NCI-H1105 treated with DMSO at 0.1 percent for 48 hours (cell line): ENCODE measurements at places on chromosomes 7 and 10.
A peak's percentile ranks its signal among the peaks of the same experiment; 100 is the strongest.

- no peak for DNase-seq
Observed at GRCh38 chr7:39526666-39527065, 39.5 kb upstream of the YAE1 start.

DNA sequence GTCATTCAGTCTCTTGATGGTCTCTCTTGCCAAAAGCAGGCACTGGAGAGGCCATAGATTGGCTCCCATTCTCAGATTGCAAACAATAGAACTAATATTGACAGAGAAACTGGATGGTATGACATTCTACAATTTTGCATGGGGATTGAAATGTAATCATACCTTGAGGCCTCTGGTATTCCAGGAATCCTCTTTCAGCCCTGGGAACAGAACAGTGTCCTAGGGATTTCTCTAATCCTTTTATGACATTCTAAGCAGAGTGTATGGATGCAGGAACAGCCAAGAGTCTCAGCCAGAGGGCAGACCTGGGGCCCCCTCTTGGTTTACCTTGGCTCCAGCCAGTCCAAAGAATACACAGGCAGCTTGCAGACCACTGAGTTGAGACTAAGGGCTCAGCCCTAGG, 206.4 kb downstream of the KCNMA1 start:
- DNase-seq = no peak

GRCh38 chr7:22675917-22676343, 51.1 kb upstream of the IL6 start:
- no peak for DNase-seq

- no peak for DNase-seq
Observed at GRCh38 chr7:127619681-127620405, 1.9 kb upstream of the PAX4 start.

GRCh38 chr7:151631570-151631952, 111.9 kb upstream of the RHEB start:
- DNase-seq = peak; percentile 52

DNA sequence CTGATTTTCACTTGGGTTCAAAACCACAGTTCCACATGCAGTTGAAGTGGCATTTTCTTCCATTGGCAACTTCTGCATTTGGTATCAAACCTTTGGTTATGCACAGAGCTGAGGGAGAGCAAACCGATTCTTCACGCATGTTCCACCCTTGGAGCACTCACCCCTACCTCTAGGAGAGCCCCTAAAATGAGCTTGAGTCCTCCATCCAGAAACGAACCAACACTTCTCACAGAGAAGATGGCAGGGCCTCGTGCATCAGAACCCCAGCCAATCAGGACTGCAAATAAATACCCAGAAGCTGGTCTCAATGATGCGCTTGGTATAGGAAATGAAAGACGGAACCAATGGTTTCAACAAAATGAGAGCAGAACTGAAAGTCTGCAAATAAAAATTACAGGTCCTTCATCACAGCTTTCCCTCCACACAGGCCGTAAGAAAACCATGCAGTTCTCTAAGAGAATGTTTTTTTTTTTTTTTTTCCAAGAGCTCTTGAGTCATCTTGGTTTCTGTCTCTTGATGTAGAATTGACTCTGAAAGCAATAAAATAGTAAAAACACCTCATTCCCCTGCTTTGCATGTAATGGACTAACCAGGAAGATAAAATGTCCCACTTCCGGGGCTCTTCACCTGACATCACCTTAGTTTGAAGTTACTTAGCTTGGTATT, 23.9 kb downstream of the KLF6 start:
- no peak for DNase-seq

DNA sequence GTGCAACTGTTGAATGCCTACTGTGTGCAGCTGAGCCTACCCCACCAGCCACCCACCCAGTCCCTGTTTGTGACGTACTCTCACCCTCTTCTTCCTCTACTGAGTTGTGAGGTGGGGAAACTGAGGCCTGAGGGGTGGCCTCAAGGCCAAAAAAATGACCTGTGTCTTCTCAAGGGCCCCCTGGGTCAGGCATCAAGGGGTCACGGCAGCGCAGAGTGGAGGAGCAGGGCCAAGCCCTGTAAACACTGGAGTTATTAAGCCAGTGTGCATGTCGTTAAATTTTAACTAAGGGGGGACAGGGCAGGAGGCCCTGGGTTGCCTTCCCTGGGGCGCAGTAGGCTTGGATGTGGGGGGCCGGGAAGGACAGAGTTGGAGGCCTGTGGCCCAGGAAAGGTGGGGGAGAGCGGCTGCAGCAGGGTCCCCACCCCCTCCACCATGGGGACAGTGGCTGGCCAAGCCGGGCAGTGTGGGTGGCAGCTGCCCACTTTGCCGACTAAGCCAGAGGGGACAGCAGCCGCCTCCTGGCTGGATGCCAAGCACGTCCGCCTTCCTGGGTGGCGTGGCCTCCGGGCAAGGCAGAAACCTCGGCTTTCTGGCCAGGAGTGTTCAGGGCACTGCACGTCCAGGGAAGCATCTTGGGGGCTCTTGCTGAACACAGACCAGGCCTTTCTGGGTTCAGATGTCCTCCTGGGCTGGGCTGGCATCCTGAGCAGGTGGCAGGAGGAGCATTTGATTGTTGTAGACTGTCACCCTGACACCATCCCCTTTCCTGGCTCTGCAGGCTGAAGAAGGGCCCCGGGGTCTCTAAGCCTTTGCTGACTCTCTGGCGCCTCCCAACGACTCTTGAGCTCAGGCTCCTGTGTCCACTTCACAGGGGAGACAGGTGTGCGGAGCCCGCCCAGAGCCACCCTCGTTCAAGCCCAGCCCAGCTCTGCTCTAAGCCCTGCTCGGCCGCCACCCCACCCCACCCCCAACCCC, 1.9 kb downstream of the SLC29A4 start:
- DNase-seq = peak; percentile 75

- DNase-seq = no peak
Observed at GRCh38 chr7:18426564-18427226, 68.9 kb upstream of the HDAC9 start.

DNA sequence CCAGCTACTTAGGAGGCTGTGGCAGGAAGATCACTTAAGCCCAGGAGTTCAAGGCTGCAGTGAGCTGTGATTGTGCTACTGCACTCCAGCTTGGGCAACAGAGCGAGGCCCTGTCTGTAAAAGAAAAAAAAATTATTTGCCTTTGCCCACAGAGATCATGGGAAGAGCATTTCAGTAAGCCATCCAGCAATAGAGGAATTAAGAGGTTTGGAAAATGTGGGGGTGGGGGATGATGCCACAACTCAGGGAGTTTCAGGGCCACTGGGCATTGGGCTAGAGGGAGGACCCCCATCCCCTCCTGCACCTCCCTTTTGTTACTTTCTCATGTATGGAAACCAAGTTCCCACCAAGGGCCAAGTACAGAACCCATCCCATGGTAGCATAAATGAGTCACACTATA, 38.4 kb downstream of the SVIL start:
- no peak for DNase-seq

DNA sequence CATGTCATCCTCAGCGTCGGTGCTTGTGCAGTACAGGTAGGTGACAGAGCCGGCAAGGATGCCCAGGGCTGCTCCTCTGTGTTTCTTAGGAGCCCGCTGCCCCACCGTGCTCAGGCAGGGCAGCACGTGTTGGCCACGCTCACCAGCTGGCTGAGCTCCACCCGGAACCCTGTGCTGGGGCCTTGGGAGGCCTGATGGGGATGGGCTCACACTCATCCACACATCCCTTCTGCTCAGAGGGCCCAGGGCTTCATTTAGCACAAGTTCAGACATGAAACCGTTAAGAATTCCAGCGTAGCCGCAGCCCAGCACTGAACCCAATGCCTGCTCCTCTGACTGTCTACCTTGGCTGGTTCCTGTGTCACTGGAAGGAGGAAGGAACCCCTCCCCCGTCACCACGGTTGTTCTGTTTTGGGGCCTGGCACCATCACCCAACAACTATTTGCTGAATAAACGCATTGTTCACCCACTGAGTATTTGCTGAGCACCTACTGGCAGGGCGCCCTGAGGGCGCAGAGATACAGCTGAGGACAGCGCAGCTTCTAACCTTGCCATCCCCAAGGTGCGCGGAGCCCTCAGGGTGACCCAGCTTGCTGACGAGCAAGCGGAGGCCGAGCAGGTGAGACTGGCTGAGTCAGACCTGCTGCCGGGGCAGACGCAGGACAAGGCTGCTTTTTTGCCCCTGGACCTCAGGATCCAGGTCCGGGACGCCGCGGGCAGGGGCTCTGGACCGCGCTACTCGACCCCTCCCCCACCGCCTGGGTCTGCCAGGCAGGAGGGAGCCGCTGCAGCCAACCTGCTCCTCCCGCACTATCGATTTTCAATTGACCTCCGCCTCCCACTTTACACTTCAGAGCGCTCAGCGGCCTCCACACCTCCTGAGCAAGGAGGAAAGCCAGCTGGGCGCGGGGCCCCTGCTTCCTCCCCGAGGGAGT, 50.6 kb upstream of the RET start:
- DNase-seq = no peak

GRCh38 chr7:122262246-122262645, 42.3 kb downstream of the FEZF1 start:
- DNase-seq = no peak

DNA sequence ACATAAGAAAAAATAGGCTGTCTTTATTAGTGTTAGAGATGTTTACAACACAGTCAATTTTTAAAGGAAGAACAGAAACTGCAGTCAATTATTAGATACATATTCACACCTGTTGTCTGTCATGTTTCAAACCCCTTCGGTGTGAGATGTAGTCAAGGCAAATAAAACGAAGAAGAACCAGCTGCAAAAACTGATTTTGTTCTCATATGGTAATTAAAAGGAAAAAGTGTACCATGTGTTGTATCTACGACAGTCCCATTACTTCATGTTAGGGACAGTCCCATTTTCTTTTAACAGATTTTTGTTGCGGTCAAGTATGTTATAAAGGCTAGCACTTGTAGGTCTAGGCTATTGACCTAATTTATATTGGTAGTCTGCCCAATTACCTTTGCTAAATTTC, 149.4 kb downstream of the LRRN3 start:
- no peak for DNase-seq

GRCh38 chr7:94540428-94540827, 30.8 kb downstream of the CASD1 start:
- no peak for DNase-seq

GRCh38 chr7:27185854-27186667, 1.0 kb upstream of the HOXA11 start:
- DNase-seq = no peak

- no peak for DNase-seq
Observed at GRCh38 chr10:114208351-114208750, 29.2 kb downstream of the TDRD1 start.
